Activated T-cell treated with anti-CD3 and anti-CD28 coated beads for 24 hours (primary cell): ENCODE measurements at places on chromosomes 2 and 18.

DNA sequence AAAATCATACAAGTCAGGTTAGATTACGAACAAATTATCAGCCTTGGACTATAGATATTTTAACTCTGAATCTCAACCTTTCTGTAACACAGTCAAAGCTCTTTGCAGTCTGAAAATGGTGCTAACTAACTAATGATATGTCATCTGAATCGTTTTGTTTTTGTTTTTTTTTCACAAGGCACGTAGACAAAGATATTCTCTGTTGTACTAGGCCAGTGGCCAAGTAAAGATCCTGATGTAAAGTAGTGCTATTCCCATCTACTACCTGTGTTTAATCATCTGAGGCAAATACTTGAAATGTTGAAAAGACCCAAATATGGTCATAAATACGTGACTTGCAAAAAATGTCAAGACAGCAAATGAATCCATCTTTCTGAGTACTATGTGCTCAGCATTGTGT lies 65.7 kb downstream of the REL start:
- DNase-seq, result no peak

- no peak for DNase-seq
These were observed 29.9 kb downstream of the HK2 start for GRCh38 chr2:74863802-74864248.

DNA sequence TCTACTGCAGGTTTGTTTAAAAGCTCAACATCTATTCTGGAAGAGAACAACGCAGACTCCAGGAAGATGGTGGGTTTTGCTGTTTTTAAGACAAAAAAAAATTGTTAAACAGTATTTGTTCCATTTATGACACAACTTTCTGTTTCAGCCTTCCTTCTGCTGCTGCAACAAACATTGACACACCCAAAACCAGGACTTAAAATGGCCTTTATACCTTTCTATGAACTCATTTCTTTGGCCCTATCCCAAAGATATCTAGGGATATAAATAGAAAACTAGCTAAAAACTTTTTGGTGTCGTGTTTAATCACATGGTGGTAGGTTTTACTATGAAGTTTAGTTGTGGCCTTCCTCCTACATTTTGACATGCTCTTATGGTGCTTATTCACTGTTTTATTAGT lies 964 bp upstream of the GALNT3 start:
- no peak for DNase-seq

- DNase-seq, result no peak
These were observed 160.2 kb downstream of the TAF4B start for GRCh38 chr18:26386441-26386840.

DNA sequence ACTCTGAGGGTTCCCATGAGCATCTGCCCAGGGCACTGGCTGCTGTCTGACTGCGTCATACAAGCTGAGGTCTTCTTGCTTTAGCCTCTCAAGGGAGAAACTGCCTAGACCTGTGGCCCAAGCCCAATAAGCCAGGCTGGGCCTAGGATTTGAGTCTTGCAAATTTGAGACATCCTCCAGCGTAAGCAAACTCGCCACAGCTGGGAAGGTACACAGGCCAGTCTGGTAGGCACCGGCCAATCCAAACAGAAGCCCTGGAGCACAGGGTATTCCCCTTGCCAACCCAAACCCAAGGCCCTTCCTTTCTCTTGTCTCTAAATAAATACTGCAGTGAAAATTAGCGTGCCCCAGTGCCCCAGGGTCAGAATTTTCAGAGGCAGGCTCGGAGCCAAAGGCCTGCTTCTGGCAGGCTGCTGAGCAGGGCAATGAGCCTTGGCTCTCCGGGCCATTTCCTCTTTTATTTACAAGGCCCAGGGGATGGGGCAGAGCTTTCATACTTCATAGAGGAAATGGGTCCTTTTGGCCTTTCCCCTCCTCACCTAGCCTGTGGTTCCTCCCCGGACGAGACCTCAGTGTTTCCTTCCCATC lies 33.3 kb downstream of the POLR1A start:
- DNase-seq, result no peak

DNA sequence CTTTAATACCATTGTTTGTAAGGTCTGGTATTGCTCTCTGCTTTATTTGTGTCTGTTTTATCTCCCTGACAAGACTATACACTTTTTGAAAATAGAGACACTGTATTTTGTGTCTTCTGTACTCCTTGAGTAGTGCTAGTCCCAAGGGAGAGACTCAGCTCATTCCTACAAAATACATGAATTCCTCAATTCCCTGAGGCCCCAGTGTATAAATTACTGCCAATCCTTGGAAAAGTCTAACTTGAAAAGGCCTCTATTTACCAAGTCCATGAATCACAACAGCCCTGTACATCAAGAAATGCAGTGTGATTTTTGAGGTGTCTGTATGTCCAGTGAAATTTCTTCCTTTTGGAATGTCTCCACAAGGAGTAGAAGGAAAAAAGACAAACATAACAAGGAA lies 34.9 kb upstream of the NEDD4L start:
- DNase-seq, result no peak

- no peak for DNase-seq
These were observed 17.6 kb downstream of the TBC1D8 start for GRCh38 chr2:101133492-101134100.

- no peak for DNase-seq
These were observed 20.3 kb upstream of the EHBP1 start for GRCh38 chr2:62685256-62685655.

- no peak for DNase-seq
These were observed 490.5 kb downstream of the TNS1 start for GRCh38 chr2:217512259-217512658.

GRCh38 chr18:30415903-30416302 lies 626.6 kb downstream of the DSC3 start:
- no peak for DNase-seq

DNA sequence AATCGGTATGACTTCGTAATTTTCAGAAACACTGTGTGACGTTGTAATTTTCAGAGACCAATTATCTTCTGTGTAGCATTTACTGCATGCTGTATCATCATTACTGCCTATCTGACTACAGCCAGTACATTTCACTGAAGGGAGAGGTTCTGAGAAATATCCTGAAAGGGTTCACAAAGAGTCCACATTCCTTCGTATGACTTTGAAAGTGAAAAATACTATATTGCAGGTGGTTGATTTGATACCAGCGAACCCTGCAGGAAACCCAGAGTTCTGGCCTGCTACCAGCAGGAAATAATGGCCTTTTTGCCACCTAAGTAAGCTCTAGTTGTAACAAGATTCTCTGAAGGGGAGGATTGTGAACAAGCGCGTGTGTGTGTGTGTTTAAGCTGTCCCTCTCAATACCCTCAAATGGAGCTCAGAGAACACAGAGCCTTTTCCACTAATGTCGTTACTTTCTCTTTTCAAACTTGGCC lies 155.5 kb downstream of the ARHGAP28 start:
- DNase-seq, result no peak

DNA sequence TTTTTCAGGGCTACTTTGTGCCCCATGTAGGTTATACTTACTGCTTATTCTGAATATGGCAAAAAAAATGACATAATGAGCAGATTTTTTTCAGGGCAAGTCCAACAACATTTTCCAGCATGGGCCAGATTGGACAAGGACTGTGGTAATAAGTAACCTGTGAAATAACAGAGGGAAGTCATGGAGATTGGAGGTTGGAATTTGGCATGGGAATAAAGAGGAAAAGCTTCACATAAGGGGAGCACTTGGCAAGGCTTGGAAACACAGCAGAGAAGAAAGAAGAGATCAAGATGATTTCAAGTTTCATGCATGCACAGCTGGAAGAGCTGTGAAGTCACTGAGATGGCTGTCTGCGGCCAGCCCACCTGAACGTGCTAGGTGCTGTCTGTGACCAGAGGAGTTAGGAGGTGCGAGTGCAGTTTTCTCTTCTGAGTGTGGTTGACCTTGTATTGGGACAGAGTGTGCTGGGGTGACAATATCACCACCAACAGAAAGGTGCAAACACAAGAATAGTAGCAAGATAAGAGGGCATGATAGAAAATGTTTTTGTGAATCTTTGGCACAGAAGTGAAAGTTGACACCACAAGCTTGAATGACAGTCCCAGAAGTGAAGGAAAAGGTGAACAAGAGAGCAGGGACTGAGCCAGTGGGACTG lies 71.1 kb upstream of the DSC1 start:
- no peak for DNase-seq

DNA sequence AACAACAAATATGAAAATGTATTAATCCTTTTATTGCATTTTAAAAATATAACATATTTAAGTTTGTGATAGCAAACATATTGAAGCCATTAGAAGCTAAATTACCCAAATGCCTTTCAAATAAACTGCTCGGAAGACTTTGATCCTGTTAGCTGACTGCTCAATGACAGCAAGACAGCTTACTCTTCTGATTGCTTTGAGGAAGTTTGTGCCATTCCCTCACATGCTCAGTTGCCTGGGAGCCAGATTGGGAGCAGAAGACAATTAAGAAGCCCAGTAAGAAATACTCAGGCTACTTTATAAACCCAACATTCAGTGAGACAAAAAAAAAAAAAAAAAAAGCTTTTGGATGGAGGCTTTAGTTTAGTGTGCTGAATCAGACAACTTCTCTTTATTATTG lies 407.1 kb upstream of the SOX11 start:
- no peak for DNase-seq

GRCh38 chr2:71798266-71799012 lies 345.1 kb downstream of the DYSF start:
- DNase-seq, result no peak

DNA sequence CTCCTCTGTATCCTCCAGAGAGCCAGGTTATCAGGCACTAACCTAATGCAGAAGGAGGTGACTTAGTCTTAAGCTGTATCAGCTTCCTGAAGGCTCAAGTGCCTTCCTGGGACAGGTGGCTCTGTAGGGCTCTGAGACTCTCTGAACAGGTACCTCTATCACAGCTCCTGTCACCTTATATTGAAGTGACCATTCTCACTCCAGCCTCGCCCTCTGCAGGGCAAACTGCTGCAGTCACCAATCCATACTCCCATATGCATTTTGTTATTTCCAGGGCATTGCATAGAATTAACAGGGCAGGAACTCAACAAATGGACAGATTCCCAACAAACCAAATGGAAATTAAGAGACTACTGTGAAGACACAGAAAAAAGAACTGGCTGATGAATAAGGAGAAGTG lies 203.0 kb upstream of the REV1 start:
- DNase-seq, result no peak

GRCh38 chr18:9048808-9049494 lies 53.5 kb upstream of the NDUFV2 start:
- no peak for DNase-seq

GRCh38 chr2:42063431-42064171 lies 15.8 kb downstream of the PKDCC start:
- DNase-seq, result no peak

- DNase-seq, result no peak
These were observed 104.0 kb downstream of the ITGB1BP1 start for GRCh38 chr2:9319338-9319715.

GRCh38 chr2:19654310-19655090 lies 247.3 kb downstream of the TTC32 start:
- DNase-seq, result no peak

DNA sequence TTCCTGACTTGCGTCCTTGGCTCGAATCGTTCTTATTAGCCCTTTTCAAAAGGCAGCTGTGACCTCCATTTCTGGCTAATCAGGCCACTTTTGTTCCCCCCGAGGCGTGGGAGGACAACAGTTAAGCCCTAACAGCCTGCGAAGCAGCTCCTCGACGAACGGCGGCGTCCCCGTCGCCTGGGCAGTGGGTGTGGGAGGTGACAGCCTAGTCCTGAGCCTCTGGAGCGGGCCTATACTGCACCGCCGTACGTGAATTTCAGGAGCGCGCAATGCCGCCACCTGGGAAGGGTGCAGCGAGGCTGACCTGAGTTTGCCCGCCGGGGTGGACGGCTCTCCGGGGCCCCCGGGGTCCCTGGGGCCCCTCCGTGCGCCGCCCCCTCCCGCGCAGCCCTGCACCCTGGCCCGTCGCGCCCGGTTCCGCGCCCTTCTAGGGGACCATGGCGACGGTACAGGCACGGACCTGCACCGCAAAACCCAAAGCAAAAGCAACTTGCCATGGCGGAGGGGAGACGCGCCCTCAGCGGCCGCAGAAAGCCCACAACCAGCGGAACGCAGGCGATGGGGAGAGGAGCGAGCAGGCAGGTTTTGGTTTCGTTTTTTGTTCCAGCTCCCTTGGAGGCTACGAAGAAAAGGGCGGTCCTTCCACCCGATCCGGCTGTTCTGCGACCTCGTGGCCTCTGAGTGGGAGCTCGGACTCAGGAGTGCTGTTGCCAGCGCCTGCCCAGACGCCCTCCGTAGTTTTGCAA lies at the start of gene RBM43:
Gene RBM43, minus strand, starts transcription at position 633 of the 746 bp plus-strand sequence. Its CDS starts 136 bp downstream, at position 497.
- DNase-seq, result peak; percentile 73

DNA sequence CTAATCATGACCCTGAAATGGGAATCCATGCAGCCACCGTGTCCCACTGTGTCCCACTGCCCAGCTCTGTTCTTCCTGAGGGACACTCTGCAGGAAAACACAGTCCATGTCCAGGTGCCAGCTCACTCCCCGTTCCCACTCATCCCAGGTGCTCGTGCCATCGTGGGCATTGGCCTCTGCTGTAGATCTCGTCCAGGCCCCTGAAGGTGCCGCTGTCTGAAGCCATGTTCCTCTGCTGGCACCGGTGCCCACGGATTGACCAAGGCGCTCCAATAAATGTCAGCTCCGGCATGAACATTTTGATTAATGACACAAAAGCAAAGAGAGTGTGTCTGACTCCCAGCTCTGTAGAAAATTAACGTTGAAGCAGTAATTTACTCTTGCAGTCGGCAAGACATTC lies 280.1 kb upstream of the SALL3 start:
- DNase-seq, result no peak

DNA sequence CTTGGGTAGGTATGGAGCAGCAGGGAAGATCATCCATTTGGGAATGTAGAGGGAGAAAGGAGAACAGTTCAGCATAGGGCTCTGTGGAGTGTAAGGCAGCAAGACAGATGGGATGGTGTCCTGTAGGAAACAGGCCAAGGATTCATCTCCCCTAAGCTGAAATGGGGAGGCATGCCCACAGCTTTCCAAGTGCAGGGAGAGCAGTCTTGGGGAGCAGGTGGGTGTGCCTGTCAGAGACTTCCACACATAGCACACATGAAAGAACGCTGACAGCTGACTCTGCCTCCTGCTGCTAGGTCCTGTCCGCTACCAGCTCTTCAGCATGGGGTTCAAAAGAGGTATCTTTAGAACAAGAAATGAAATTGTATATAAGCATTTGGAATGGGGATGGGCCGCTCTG lies 9.0 kb downstream of the SETBP1 start:
- DNase-seq, result no peak

DNA sequence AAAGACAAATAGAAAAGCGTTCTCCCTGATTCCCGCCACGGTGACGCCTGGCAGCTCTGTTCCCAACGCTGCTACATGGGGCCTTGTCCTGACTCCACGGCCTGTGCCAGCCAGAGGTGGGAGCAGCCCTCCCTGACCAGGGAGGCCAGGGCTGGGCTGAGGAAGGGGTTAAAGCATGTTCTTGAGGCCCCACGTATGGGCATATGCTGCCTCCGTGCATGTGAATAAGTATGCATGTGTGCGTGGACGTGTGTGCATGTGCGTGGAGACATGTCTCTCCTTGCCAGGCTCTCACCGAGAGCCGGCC lies 1.6 kb upstream of the SNED1 start:
- DNase-seq, result no peak

GRCh38 chr2:173797586-173798263 lies 167.4 kb downstream of the SP3 start:
- DNase-seq, result no peak
